Renal cortical epithelial cell (primary cell): ENCODE measurements at places on chromosomes 5 and 9. TPM values are rescaled to one million over a fixed set of nuclear protein-coding genes. Genes with fewer than 3 reads are reported as not detected.

- no peak for DNase-seq
These were observed 7.4 kb downstream of the BSPRY start for GRCh38 chr9:113356686-113357292.

The TSSK1B gene
- total RNA-seq: 0.55 TPM in 1 of 2 replicates, not detected in the other

GRCh38 chr9:127886401-127886972 lies 9.0 kb upstream of the AK1 start:
- DNase-seq: no peak

- DNase-seq: peak; percentile 87
These were observed 664 bp upstream of the ARSB start for GRCh38 chr5:78985725-78986223.

DNA sequence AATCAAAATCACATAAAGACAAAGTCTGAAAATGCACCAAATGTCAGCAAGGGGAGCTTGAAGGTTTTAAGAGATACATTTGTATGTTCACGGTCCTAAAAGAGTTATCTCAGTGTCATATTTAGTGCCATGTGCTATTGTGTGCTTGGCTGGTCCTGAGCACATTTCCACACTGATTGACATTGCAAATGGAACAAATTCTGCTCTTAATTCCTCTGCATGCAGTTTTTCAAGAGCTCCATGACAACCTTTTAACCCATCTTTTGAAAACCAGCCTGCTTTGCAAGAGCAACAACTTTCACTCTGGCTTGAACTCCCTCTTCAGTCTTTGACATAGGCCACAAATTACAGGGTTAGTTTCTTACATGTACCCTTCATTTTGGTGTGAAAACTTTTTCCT lies 175.4 kb upstream of the ACTBL2 start:
- no peak for DNase-seq

The ALDH7A1 gene
- 29.7 and 58.8 TPM in 2 replicates for total RNA-seq

The RNF183 gene
- 0.80 and 1.2 TPM in 2 replicates for total RNA-seq

GRCh38 chr9:70389621-70390266 lies 24.7 kb downstream of the KLF9 start:
- peak; percentile 33 for DNase-seq

DNA sequence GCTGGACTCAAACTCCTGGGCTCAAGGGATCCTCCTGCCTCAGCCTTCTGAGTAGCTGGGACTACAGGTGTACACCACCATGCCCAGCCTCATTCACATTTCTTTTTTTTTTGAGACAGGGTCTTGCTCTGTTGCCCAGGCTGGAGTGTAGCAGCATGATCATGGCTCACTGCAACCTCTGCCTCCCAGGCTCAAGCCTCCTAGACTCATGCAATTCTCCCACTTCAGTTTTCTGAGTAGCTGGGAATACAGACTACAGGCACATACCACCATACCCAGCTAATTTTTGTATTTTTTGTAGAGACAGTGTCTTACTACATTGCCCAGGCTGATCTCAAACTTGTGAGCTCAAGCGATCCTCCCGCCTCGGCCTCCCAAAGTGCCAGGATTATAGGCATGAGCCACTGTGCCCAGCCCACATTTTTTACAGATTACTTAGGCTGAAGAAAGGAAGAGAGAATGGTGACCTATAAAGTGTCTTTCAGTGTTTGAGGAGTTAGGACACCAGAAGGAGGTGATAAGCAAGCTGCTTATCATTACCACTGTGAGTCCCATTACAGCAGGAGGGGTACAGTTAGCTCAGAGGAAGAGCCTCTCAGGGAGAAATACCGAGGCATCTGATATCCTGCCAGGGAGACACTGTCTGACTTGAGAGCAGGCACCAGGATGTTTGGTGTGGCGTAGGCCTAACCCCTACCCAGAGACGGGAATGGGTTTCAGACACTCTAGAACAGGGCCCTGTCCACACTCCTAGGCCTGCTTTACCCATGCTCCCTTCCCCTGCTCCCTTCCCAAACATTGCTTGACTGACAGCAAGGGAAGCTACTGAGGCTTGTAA lies 9.7 kb downstream of the FAXDC2 start:
- no peak for DNase-seq

The IDNK gene
- 4.6 and 11.5 TPM in 2 replicates for total RNA-seq

DNA sequence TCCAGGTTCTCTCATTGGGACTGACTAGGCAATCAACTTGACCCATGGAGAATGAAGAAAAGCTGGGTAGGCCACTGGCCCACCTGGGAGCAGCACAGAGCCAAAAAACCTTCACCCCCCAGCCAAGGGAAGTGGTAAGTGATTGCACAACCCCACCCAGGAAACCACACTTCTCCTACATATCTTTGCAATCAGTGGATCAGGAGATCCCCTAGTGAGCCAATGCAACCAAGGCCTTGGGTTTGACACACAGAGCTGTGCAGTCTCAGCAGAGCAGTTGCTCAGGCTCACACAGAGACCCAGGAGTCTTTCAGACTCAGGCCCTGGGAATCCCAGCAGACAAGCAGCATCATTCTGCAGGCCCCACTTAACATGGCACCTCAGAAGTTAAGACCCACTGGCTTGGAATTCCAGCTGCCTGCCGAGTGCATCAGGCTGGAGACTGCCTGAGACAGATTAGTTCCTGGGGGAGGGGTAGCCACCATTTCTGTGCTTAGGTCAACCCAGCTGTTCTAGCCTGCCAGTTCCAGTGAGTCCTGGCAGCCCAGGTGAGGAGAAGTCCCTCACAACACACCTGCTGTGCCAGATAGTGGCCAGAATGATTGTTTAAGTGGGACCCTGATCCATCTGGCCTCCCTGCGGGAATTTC lies 136.4 kb downstream of the SAXO1 start:
- no peak for DNase-seq

DNA sequence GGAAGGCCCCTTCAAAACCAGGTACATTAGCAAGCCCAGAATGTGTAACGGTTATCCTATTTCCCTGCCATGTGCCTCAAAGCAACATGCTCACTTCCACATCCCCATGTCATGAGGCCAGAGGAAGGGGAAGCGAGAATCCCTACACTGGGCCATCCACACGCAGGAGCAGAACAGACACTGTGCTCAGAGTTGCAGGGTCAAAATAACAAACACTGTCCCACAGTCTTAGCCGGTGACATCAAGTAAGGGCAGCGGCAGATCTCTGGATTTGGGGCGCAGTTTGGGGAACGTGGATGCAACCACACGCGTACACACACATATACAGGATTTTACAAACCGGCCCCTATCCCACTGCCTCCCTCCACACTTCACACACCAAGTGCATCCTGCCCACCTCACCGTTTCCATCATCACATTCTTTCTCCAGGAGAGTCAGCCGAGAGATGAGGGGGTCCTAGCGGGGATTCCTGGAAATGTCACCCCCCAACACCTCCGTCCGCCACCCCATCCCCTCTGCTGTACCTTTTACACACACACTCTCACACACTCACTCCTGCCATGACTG lies 776 bp downstream of the APBA1 start:
- DNase-seq: no peak

DNA sequence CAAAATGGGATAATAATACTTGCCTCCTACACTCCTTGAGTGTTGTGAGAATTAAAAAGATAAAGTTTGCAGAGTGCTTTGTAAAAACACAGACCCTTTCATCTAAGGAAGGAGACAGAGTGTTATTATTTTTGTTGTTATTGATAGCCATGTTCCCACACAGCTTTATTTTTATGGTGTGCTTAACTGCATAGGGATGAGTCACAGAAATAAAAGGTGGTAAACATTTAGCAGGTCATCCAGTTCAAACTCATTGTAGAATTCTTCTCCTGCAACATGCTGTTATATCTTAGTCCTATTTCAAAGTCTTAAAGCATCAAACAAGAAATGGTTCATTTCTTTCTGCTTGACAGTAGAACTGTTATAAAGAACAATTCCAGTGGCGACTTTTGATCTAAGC lies 367.5 kb upstream of the ACTBL2 start:
- DNase-seq: peak; percentile 77

- DNase-seq: no peak
These were observed 32.3 kb downstream of the PRRX2 start for GRCh38 chr9:129697656-129698253.

DNA sequence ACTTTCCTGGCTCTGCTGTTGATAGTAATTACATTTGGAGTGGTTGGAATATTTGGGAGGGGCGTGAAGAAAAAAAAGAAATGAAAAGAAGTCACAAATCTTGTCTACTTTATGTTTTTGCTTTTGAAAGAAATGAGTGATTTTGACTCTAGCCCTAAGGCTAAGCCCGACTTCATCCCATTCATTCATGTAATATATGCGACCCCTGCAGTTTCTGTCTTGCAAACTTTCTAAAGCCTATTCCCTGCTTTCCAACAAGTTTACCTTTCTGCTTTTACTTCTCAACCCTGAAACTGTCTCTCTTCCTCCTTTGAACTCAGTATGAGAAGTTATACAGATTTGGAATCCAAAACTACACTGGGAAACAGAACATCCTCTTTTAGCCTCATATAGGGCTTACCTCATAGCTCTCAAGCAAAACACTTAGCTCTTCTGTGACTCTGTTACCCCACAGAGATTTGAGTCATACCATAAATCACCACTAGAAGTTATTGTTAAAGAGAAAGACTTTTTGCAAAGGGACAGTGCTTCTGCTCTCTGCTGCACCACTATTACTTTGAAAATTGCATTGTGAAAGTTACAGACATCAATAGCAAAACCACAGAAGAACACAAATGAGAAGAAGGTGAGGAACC lies 1.6 kb downstream of the CFAP95 start:
- peak; percentile 30 for DNase-seq

- DNase-seq: peak; percentile 10
These were observed 46.8 kb downstream of the APTX start for GRCh38 chr9:32954642-32955041.

- no peak for DNase-seq
These were observed 113.2 kb upstream of the ELL2 start for GRCh38 chr5:96074870-96075269.

- no peak for DNase-seq
These were observed 33.7 kb downstream of the FGF18 start for GRCh38 chr5:171453056-171453725.

DNA sequence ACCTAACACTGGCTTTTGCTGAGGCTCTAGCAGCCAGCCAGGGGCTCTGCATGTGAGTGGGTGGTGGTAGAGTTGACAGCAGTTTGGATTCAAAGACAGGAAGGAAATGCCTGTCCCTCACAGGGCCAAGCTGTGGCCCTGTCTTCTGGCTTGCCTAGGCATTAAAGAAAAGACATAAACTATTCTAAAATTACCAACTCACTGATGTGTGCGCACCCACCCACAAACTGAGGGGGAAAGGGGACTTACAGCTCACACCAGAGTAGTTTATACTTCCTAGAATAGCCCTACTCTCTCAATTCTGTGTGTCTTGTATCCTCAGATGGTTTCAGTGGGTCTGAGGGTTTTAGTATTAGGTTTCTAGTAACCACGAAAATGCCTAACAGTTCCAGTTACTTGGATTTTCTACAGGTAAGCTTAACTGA lies 18.3 kb upstream of the IL13 start:
- DNase-seq: no peak

The ANKRD34B gene
- 4.4 and 4.5 TPM in 2 replicates for total RNA-seq

DNA sequence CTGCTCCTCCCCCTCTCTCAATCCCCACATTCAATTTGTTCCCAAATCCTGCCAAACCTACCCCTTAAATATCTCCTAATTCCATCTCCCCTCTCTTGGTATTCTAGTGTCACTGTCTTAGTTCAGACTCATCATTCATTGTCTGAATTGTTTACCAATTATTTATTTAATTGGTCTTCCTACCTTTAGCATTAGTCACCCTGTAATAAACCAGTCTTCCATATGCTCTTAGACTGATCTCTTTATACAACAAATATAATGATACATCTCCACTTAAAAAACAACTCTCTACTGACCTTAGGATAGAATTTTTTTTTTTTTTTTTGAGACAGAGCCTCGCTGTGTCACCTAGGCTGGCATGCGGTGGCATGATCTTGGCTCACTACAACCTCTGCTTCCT lies 51.4 kb downstream of the RFK start:
- peak; percentile 27 for DNase-seq

DNA sequence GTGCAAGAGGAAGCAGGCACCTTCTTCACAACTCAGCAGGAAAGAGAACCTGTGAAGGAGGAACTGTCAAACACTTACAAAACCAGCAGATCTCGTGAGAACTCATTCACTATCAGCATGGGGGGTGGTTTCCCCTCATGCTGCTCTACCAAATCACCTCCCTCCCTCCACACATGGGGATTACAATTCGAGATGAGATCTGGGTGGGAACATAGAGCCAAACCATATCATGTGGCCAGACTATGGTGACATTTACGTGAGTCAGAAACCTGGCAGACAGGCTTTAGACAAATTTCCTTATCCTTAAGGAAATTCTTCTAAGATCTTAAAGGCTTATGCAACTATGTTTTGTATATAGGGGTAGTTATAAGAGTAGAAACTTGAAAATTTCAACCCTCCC lies 8.7 kb upstream of the AOPEP start:
- DNase-seq: no peak

DNA sequence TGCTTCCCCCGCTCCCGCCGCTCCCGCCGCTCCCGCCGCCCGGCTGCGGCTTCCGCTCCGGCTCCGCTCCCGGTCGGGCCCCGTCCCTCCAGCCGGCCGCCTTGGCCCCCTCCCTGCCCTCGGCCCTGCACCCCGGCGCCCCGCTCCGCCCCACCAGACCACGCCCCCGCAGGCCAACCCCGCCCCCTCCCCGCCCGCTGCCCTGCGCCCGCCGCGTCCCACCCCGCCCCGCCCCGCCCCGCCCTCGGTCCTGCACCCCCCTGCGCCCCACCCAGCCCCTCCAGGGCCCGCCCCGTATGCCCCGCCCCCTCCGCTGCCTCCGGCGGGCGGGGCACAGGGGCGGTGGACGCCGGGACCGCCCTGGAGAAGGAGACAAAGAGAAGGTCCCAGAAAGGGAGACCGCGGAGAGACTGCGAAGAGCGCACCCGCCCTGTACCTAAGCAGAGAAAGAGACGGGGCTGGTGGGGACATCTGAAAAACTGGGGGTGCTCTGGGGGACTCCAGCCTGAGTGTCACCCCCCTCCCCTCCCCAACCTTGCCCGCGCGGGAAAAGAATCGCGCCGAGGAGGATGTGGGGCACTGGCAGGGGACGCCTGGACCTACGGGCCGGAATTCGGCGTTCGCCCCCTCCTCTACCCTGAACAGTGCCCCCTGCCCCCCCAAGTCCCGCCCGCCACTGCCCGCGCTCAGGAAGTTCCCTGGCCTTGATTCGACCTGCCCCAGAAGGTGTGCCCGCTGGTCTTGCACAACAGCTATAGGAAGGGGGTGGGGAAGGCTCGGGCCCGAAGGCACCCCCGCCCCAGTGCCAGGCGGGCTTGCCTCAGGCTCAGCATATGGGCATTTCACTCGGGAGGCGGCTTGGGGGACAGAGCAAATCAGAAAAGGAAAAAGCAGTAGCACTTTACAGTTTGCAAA lies 42.8 kb upstream of the STXBP1 start:
- peak; percentile 57 for DNase-seq

The SLC6A18 gene
- total RNA-seq: not detected in 2 replicates

DNA sequence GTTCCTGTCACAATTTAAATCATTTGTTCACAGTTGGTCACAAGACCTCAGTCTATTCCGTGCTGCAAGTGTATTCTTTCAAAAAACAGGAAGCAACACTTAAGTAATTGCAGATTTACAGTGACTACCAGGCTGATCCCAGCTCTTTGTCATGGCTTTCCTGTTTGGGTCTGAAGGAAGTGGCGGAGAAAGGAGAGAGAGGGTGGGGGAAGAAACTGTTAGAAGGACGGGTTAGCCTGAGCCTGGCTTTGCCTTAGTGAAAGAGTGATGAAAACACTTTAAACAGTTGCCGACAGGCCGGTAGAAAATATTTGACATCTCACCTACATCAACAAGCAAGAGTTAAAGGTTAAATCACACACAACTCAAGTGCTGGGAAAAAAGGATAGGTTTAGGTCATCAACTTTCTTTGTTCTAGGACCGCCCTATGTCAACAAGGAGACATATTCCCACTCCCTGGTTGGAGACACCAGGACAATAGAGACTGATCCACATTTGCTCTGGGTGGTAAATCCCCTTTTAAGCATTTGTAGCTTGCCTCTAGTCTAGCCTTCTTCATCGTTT lies 102.2 kb upstream of the DAB2 start:
- no peak for DNase-seq

The GFI1B gene
- total RNA-seq: not detected in 2 replicates
